Common myeloid progenitor, CD34-positive (primary cell): ENCODE measurements at places on chromosomes 1 and 21.
A peak's percentile ranks its signal among the peaks of the same experiment; 100 is the strongest.

DNA sequence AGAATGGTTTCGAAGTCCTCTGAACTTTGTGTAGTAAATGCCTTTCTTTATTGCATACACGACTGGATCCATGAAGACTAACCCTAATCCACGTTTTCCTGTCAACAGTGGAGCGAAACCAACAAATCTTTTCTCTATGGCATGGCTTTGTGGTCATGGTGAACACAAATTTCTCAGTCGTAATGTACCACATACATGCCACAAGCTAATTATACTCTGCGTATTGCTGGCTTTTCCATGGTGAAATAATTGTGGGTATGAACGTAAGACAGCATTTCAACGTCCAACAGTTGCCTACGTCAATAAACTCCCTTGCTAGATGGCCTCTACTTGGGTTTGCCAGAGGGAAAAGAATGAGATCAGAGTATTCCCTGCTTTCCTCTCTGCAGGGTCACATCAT, 27.5 kb downstream of the INTS7 start:
- no peaks in the 10 kb centered on the region for H3K27me3 ChIP-seq
- H3K4me3 ChIP-seq: no peak overlapping the region
- no peak for DNase-seq
- H3K4me1 ChIP-seq: no peaks in the 10 kb centered on the region
- H3K36me3 ChIP-seq: peaks cover 17% of the 10 kb centered on the region

- H3K27me3 ChIP-seq: peaks cover 3% of the 10 kb centered on the region
- H3K36me3 ChIP-seq: no peaks in the 10 kb centered on the region
- peak within 1 kb of the TSS; percentile 58 for H3K4me3 ChIP-seq
- H3K27ac ChIP-seq: no peak within 1 kb of the TSS
These were observed at the start of gene MEGF6 for GRCh38 chr1:3611170-3612019. MEGF6 (minus strand) TSS chr1:3611508; CDS start chr1:3611268, 240 bp downstream.

DNA sequence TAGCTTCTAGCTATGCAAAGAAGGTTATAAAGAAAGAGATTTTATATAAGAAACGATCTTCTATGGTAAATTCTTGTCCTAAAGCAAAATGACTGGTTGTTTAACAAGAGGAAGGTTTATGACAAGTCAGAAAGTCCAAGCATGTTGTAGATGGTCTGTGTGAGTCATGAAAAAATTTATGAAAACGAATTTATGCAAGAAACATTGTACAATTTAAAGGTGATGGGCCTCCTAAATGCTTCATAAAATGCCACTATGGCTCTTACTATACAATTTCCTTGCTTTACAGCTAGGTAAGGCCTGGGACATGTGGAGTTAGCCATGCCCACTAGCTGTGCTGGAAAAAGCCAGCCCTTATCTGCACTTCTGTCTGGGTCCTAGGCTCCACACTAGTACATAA, 125.4 kb downstream of the PTGER3 start:
- no peaks in the 10 kb centered on the region for H3K27me3 ChIP-seq
- DNase-seq: no peak
- no peaks in the 10 kb centered on the region for H3K4me1 ChIP-seq
- H3K4me3 ChIP-seq: no peak overlapping the region

DNA sequence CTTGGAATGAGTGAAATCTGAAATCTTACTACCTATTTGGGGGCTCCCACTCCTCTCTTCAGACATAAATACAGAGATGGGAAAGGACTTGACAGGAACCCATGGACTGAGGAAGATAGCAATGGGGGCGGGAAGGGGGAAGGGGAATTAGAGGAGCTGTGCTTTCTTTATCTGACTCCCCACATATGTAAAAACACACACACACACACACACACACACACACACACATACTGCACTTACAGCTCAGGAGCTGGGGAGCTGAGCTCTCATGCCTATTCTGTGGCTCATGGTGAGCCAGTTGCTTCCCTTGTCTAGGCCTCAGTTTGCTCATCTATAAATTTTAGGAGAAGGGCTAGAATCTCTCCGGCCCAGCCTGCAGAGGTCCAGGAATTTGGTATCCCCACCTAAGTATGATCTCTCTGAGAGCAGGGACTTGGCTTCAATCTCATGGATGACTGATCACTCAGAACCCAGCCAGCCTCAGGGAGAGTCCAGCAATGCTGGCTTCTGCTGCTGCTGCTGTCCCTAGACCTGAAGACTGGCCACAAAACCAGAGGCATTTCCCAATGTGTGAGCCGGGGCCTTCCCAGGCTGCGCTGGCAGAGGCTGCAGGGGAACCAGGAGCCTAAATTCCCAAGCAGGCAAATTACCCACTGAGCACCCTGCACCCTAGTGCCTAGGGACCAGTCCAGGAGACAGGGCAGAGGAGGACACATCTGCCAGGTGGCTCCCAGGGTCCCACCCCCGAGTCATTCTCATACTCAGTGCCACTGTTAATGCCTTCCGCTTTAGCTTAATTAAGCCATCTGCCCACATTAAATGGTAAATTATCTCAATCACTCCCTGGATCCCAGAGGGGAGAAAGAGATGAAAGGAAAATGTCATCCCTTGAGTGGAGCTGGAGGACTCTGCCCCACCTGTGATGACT, 57.5 kb upstream of the RBM15 start:
- no peak overlapping the region for H3K27ac ChIP-seq
- DNase-seq: no peak

- no peak for DNase-seq
- no peaks in the 10 kb centered on the region for H3K36me3 ChIP-seq
These were observed 75.0 kb upstream of the MACF1 start for GRCh38 chr1:39129514-39129913.

GRCh38 chr1:85494074-85494903, 29.3 kb upstream of the DDAH1 start:
- H3K4me1 ChIP-seq: peaks cover 7% of the 10 kb centered on the region
- no peak for DNase-seq
- no peaks in the 10 kb centered on the region for H3K27me3 ChIP-seq
- H3K27ac ChIP-seq: no peak overlapping the region
- H3K4me3 ChIP-seq: no peak overlapping the region

- H3K36me3 ChIP-seq: no peaks in the 10 kb centered on the region
- no peaks in the 10 kb centered on the region for H3K27me3 ChIP-seq
- no peak for DNase-seq
- no peak overlapping the region for H3K27ac ChIP-seq
- no peaks in the 10 kb centered on the region for H3K4me1 ChIP-seq
These were observed 622.0 kb downstream of the KIF26B start for GRCh38 chr1:245776694-245777332.

DNA sequence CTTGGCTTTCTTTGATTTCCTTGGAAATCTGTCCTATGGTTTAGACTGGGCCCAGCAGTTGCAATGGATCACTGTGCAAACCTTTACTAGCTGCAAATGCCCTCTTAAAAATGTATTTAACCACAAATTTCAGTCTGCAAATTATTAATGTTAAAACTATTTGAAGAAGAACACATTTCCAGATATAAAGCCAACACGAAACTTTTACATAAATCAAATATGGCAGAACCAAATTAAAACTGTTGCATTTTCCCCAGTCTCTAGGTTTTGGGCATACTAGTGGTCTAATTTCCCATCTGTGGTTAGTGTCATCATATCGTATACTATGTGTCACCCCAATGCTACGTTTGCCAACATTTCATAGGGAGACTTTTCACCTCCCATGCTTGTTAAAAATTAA, 52.3 kb downstream of the HMCN1 start:
- H3K4me1 ChIP-seq: no peaks in the 10 kb centered on the region
- H3K27me3 ChIP-seq: no peaks in the 10 kb centered on the region
- H3K36me3 ChIP-seq: no peaks in the 10 kb centered on the region
- H3K27ac ChIP-seq: no peak overlapping the region
- no peak overlapping the region for H3K4me3 ChIP-seq
- no peak for DNase-seq

DNA sequence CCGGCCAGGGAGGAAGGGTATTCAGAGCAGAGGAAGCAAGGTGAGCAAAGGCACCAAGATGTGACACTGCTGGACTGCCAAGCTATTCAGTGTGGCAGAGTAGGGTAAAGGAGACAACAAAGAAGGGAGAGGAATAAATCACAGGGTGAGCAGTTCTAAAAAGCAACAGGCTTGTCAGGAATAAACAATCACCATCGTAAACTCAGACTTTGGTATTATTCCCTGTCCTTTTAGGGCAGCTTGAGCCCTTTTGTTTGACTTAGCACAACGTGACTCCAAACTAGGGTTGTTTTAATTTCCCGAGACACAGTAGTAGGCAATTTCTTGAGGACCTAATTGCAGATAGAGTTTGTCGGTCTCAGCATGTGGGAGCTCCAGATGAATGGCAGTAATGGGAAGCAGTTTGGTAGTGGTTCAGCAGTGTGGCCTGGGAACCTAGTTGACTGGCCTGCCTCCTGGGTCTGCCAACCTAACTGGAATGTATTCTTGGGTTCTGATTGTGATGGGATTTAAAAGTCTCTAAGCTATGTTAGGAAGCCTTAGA, 4.3 kb downstream of the CR1L start:
- H3K4me3 ChIP-seq: no peak overlapping the region
- DNase-seq: no peak
- H3K27ac ChIP-seq: no peak overlapping the region
- H3K4me1 ChIP-seq: peaks cover 13% of the 10 kb centered on the region
- peaks cover 5% of the 10 kb centered on the region for H3K27me3 ChIP-seq
